ENCODE measurements at places on chromosomes 7 and 10.

GRCh38 chr7:154373956-154374355 is 321.8 kb downstream of the DPP6 start:
- DNase-seq: no peak

- DNase-seq: peak; percentile 77
Measured at GRCh38 chr7:116173051-116174028, 37.0 kb upstream of the TES start.

DNA sequence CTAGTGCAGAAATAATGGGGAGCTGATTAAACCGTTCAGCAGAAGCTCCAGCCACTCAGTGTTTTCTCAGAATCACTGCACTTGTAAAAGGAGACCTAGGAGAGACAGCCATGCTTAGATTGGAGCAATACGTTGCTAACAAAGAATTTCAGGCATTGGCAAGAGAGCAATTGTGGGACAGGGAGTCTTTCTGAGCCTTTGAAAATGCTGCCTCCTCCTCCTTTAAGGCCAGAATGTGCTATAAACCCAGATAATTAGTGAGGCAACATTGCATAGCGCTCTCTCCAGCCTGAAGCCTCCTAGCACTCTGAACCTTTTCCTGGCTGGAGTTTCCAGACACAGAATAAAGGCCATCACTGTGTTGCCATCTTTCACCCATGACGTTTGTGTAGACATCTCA is 18.5 kb upstream of the PTPRN2 start:
- DNase-seq: peak; percentile 13

DNA sequence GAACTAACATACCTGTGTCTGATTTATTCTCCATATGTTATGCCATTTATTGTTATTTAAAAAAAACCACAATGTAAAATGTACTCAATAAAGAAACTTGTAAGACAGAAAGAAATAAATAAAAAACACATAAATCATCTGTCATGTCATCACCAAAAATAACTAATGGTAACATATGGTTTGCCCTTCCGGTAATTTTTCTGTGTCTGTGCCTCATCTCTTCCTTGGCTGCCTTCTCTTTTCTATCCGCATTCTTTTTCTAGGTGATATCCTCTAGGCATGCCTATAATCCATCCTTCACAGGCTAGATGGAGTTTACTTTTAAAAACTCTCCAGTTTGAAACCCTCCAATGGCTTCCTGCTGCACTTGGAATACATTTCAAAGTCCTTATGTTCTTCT is 304.0 kb upstream of the ETV1 start:
- no peak for DNase-seq

GRCh38 chr10:127157506-127158200 is 38.7 kb downstream of the INSYN2A start:
- DNase-seq: peak; percentile 68
